ENCODE measurements at places on chromosomes 16 and 17.

GRCh38 chr17:16936536-16937310 is 35.2 kb downstream of the TNFRSF13B start:
- DNase-seq = no peak

DNA sequence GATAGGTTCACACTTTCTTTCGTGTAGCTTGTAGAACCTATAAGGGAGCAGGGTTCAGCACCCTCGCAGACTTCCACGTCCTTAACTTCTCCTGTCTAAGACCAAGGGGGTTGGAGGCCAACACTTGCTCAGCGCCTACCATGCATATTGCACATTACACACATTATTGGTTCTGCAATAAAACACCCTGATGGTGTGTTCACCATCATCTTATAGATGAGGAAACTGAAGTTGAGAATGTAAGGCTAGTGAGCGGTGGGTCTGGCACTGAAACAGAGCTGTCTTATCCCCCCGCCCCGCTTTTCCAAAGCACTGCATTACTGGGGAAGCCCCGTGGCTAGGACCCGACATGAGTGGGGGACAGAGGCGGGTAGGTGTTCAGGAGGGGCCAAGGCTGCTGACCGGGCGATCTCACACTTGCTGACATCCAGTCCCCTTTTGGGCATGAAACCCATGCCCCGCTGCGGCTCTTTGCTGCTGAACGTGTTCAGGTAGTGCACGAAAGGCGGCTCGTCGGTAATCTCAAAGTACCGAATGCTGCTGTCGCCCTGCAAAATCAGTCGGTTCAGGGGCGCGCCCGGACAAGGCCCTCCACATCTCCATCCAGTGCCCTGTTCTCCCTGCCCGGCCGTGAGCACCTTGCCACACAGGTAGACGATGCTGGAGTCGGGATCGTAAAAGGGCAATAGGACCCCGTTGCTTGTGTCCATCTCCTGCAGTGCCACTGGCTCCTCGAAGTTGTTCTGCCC is 6.2 kb downstream of the CORO6 start:
- no peak for DNase-seq

GRCh38 chr17:78558181-78558850 is 18.9 kb downstream of the DNAH17 start:
- no peak for DNase-seq

GRCh38 chr17:68587847-68588246 is 13.3 kb downstream of the FAM20A start:
- no peak for DNase-seq

DNA sequence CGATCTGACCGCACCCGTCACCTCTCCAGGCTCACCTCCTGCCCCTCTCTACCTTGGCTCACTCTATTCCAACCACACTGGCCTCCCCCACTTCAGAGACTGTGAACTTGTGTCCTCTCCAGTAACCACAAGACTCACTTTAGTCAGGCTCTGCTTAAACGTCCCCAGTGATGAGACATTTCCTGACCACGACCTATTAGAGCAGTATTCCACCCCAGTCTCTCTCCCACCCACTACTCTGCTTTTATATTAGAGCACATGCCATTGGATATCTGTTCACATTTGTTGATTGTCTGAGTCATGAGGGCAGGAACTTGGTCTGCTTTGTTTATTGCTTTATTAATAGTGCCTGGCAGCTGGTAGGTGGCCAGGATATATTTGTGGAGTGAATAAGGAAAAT is 20.1 kb downstream of the COX11 start:
- DNase-seq = no peak

GRCh38 chr17:49260011-49260816 is 29.6 kb upstream of the PHOSPHO1 start:
- DNase-seq = peak; percentile 59

GRCh38 chr16:86924537-86924936 is 346.2 kb downstream of the FOXL1 start:
- no peak for DNase-seq

GRCh38 chr17:57679906-57680695 is 65.0 kb downstream of the CCDC182 start:
- no peak for DNase-seq

- DNase-seq = no peak
These were observed 30.5 kb downstream of the ETV4 start for GRCh38 chr17:43515656-43516055.

DNA sequence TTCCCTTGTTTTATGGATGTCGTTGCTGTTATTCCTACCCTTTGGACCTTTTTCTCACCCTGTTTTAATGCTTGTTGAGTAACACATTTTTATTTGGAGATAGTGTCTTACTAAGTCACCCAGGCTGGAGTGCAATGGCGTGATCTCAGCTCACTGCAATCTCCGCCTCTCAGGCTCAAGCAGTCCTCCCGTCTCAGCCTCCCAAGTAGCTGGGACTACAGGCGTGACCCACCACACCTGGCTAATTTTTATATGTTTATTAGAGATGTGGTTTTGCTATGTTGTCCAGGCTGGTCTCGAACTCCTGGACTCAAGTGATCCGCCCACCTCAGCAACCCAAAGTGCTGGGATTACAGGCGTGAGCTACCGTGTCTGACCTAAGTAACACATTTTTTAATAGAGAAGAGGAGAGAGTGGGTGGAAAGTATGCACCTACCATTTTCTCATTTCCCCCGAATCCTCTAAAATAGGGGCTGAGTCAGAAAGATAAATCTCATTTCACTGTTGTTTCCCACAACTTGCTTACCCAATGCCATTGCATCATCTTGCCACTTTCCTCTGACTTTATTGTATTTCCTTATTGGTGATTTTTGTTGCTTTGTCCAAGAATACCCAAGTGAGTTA is 7.0 kb downstream of the DHX40 start:
- DNase-seq = no peak

All from activated naive CD4-positive, alpha-beta T cell treated with anti-CD3 and anti-CD28 coated beads, Interleukin-2, amount 50 U/mL, for 16 hours (primary cell).